ENCODE measurements at places on chromosomes 11 and 22.

DNA sequence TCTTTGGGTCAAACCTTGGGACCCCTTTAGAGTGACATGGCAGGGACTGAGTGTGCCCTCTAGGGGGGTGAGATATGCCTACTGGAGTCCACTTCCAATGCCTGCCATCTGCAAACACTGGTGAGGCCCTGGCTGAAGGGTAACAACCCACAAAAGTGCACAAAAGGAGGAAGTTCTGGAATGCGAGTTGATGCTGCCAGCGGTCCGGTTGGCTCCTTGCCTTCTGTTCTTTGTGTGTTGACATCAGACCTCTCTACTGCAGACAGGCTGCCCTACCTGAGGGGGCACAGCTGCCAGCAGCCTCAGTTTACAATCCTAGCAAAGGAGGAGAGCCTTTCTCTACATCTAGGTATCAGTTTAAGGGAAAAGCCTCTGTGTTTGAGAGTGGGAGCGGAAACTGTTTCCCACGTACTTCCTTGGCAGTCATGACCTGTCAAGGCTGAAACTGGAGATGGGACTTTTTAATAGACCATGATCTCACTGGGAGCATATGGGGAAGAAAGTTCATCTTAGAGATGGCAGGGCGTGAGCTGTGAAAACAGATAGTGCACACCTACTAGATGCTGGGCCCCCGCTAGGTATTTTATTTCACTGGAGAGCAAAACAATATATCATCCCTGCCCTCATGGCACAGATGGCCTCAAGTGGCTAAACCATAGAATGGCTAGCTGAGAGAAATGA, 27.2 kb downstream of the BMAL1 start:
- DNase-seq: no peak

- DNase-seq: no peak
Measured at GRCh38 chr11:130394615-130395014, 33.8 kb downstream of the ADAMTS8 start.

- no peak for DNase-seq
Measured at GRCh38 chr11:64742087-64742888, 1.7 kb downstream of the RASGRP2 start.

- no peak for DNase-seq
Measured at GRCh38 chr11:96279896-96280290, 63.1 kb downstream of the MAML2 start.

DNA sequence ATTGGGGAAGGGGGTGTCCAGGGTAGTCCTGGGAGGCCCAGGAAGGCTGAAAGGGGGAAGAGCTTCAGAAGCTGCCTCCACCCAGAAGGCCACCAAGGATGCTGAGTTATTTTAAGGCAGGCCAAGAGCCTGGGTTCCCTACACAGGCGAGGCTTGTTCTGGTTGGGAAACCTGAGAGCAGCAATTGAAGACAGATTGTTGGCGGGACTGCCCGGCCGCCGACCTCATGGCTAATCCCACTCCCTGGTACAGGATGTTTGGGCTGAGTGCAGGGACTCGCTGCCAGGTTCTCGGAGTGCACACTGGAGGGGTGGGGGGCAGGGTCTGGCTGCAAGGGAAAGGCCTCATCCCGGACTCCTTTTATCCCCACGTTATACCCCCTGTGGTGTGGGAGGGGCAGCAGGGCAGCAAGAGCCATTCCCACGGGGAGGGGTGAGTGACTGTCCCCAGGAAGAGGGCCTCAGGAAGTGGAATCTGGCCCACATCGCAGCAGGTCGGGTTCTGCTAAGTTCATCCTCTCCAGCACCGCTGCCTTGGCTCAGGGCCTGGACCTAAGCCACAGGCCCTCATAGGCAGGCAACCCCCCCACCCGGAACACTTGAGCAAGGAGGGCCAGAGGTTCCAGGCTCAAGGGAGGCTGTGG, 43.6 kb upstream of the PRR5 start:
- DNase-seq: no peak

- DNase-seq: no peak
Measured at GRCh38 chr11:44351006-44351660, 41.2 kb upstream of the ALX4 start.

DNA sequence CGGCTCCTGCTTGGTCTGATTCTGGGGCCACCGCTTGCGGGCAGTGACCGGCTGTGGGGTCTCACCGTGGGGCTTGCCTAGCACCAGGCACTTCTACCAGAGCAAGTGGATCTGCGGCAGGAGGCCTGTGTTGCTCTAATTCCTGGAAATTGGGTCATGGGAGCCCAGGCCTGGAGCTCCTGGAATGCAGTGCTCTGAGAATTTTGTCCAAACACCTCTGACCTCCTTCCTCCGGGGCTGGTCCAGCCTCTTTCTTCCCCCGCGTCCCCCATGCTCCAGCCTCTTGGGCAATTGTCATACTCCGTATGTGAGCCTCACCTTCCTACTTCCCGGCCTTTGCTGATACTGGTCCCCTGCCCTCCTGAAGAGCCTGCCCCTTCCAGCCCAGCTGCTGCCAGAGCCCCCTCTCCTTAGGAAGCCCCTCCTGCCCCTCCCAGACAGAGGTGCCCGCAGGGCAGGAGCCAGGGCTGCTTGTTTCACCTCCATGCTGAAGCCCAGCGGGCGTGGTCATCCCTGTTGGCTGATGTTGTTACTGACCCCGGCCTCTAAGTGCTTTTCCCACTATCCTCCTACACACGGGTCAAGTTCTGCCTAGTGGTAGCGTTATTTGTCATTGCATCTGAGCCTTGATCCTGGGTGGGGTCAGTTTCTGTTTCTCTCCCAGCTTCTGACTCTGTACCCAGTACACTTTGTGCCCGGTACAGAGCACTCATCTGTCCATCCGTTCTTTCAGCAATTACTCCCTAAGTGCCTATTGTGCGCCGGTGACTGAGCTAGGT, 9.6 kb downstream of the MGAT3 start:
- DNase-seq: no peak

DNA sequence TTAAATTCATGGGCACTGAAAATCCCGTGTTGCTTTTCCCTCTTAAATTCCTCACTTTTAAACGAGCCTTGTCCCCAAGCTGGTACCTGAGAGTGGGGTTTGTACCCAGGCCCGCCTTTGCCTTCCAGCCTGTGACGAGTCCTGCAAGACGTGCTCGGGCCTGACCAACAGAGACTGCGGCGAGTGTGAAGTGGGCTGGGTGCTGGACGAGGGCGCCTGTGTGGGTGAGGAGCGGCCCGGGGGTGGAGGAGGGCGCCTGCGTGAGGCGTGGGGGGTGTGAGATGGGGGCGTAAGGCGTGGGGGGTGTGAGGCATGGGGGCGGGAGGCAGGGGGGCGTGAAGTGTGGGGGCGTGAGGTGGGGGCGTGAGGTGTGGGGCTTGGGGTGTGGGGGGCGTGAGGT, 4.0 kb downstream of the CRELD2 start:
- DNase-seq: no peak

DNA sequence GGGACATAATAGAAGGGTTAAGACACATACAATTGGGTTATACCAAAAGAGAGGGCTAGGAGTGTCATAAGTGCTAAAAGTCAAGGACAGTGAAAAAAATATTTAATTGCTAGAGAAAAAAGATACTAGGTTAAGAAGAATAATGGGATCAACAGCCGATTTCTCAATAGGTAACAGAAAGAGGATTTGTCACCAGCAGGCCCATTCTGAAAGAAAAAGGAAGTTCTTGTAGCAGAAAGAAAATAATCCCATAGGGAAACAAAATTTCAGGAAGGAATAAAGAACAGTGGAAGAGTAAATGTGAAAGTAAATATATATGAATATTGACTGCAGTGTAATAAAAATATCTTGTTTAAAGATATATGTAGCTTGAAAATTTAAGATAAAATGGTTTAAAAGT, 43.3 kb upstream of the ADORA2A start:
- no peak for DNase-seq

DNA sequence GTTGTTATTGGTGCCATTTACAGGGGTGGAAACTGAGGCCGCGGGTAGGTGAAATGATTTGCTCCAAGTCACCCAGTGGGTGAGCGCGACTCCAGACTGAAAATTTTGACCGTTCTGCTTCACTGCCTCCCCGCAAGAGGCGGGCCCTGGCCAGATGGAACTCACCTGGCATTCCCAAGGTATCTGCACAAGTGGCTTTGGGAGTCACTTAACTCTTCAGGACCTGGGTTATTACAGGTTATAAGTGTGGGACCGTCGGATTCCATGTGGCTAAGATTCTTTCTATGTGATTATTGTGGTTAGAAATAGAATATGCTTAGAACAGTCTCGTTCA, 598 bp downstream of the CABIN1 start:
- DNase-seq: no peak

DNA sequence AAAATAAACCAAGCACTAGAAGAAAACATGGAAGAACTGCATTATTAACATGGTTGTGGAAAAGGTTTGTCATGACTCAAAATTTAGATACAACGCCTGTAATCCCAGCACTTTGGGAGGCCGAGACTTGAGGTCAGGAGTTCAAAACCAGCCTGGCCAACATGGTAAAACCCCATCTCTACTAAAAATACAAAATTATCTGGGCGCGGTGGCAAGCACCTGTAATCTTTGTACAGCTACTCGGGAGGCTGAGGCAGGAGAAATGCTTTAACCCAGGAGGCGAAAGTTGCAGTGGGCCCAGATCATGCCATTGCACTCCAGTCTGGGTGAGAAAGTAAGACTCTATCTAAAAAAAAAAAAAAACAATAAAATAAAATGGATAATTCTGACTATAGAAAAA, 23.7 kb downstream of the GNB1L start:
- no peak for DNase-seq

DNA sequence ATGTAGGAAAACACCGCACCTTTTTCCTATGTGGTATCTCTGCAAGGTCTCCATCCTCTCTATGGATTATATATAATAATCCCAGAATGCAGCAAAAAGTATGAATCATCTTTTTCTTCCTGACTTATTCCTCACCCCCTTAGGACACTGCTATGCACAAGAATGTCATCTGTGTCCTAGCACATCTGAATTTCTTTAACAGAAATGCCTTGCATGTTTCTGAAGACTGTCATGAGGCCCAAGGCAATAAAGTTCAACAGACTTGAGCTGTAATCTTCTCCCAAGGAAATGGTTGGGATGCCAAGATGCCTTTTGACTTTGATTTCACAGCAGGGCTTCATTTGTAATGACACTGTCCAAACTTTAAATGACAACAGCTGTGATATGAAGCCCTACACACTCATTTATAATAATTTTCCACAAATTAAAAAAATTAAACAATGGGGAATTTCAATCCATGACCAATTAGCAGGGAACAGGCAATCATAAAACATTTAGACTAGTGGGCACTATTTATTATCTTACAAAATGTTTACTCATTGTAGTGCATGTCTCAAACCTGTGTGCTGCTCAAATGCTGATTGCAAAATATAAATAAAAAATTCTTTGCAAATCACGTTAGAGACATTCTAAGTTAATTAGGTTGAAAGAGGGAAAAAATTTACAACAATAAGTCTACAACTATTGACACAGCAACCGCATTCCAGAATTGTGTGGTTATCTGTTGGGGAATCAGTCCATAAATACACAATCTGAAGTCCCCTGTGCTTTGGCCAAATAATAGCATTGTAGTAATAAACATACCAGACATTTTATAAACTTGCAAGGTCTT, 242.3 kb downstream of the SWAP70 start:
- DNase-seq: no peak
